GM12878 (cell line): ENCODE measurements at places on chromosomes 7 and 10. TPM values are rescaled to one million over a fixed set of nuclear protein-coding genes. Genes with fewer than 3 reads are reported as not detected.

Gene ZNF25
- total RNA-seq: 3.4 and 4.8 TPM in 2 replicates

Gene TLL2
- 0.51 and 0.72 TPM in 2 replicates for total RNA-seq

Gene OR2A1
- total RNA-seq: not detected in 2 replicates

- DNase-seq: no peak
These were observed 412.3 kb upstream of the FOXK1 start for GRCh38 chr7:4269746-4270145.

DNA sequence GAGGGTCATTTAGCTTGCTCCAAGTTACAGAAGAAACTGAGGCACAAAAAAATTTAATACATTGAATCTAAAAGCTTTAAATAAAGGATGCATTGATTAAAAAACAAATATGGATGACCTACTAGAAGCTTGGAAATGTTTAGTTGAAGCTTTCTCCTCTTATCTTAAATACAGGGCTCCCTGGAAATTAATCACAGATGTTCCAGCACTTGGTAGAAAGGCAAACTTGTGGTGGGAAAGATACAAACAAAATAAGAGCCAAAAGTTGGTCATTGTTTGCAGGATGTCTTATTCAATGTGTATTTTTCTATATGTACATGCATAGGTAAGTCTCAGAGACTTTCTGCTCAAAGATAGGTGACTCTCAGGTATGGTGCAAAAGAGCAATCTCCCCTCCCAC lies 40.7 kb upstream of the LYZL1 start:
- DNase-seq: no peak

- no peak for DNase-seq
These were observed 9.3 kb downstream of the DAGLB start for GRCh38 chr7:6438427-6438826.

GRCh38 chr7:74657692-74658177 lies at the start of gene GTF2I:
Gene GTF2I (plus strand): TSS chr7:74657718. CDS start chr7:74689129, 31,411 bp downstream.
- no peak for DNase-seq

DNA sequence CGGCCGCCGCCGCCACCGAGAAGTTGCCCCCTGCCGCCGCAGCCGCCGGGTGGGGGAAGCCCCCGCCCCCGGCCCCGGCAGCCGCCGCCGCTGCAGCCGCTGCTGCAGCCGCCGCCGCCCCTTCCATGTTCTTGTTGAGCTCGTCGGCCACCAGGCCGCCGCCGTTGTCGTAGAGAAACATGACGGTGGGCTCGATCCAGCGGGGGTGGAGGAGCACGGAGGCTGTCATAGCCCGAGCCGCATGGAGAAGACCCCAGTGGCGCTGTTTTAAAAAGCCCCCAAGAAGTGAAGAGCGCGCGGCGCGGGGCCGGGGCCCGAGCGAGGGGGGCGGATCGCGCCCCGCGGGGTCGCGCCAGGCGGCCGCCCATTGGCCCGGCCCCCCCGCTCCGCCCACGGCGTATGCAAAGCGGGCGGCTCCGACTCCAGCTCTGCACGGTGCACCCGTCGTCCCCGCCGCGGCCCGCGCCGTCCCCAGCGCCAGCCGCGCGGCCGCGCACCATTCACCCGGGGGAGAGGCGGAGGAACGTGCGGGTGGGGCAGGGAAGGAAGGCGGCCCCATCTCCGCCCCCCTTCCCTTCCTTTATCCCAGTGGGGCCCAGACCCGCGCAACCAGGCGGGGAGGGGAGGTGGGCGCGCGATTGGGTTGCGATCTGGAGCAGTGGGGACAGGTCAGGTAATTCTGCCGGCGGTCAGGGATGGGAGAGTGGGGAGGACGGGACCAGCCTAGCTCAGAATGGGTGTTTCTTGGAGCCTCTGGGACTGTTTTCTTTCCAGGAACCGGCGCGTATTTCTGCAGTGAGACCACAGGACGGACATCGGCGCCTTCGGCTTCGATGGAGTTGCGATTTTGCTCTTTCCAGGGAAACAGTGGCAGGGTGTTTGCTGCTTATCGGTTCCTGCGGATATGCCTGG lies at the start of gene HOXA13:
Gene HOXA13, minus strand, starts transcription at position 243 of the 912 bp plus-strand sequence. Its CDS starts 14 bp downstream, at position 229.
- DNase-seq: no peak

DNA sequence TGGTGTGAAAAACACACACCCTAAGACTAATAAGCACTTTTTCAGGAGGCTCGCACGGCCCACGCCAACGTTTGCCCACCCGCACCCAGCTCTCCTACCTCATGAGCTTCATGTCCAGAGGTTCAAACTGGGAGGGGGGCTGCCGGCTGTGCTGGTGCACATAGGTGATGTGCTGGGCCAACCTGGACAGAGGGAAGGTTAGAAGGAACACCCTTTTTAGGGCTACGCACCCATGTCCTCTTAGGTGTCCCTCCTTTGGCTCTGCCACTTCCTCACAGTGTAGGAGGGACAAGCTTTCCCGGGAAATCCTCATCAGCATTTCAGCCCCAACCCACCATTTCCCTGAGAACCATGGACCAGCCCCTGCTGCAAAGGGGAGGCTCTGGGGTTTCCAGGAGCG lies 5.9 kb downstream of the MCM7 start:
- no peak for DNase-seq

DNA sequence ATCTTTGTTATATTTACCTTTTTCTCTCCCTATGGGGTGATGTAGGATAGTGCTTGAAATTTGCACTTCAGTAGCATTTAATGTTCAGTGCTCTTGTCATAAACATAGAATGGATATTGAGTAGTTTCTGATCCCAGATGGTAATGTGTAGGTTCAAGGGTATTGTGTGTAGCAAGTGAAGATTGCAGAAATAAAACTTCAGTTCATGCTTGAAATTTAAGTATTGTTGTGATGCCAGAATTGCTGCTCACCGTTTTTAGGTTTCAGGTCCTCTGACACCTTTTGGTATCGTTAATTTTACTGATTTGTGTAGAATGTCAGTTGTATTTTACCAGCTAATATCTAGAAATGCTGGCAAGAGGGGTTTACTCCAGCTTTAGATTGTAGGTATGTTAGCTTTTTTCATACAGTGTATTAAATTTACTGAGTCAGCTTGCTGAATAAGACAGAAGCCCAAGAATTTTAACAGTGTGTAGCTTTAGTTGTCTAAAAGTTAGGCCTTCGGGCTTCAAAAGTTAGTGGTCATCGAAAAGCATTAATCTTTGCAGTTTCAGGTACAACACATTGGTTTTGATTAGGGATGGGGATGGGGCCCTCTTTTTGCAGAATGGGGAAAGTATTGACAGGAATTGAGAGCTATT lies 1.9 kb downstream of the PTEN start:
- no peak for DNase-seq

DNA sequence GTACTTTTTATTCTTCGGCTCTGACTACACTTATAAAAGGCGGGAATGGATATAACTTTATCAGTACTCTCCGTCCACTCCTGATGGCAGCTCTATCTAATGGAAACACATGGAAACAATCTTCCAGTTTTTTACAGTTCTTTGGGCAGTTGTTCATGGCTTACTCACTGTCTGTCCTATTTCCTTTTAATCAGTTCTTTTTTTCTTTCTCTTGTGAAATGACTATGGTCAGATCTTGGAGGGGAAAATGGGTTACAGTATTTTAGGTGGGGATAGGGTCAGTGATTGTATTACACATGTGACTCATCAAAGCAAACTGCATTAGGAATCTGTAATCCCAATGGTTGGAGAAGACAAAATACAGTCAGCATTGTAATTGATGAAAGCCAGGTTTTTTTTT lies 112.4 kb downstream of the BICC1 start:
- no peak for DNase-seq

GRCh38 chr10:85612378-85612775 lies 754.2 kb downstream of the GRID1 start:
- peak; percentile 21 for DNase-seq

GRCh38 chr7:47715631-47716068 lies 133.7 kb upstream of the TNS3 start:
- no peak for DNase-seq

GRCh38 chr10:113631684-113632367 lies 32.0 kb downstream of the NRAP start:
- DNase-seq: no peak

DNA sequence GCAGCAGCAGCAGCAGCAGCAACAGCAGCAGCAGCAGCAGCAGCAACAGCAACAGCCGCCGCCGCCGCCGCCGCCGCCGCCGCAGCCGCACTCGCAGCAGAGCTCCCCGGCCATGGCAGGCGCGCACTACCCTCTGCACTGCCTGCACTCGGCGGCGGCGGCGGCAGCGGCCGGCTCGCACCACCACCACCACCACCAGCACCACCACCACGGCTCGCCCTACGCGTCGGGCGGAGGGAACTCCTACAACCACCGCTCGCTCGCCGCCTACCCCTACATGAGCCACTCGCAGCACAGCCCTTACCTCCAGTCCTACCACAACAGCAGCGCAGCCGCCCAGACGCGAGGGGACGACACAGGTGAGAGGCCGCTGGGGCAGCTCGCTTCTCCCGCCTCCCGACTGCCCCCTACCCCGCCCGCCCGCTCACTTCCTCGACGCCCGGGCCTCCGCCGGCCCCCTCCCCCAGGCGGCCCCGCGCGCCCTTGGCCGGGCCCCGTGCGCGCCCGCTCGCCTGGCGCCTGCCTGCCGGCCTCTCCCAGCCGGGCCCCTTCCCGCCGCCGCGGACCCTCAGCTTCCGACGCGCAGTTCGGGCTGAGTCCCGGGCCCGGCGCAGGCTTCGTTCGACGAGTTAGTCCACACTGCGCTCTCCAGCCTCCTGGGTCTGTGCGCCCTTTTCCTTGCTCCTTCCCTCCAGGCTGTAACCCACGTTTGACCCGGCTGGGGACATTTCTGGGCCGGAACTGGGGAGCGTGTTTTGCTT lies 882 bp downstream of the DLX6 start:
- no peak for DNase-seq
